ENCODE measurements at places on chromosomes 6 and 20. TPM values are rescaled to one million over a fixed set of nuclear protein-coding genes. Genes with fewer than 3 reads are reported as not detected.

Gene HSPA1A
- total RNA-seq, result 101 TPM

DNA sequence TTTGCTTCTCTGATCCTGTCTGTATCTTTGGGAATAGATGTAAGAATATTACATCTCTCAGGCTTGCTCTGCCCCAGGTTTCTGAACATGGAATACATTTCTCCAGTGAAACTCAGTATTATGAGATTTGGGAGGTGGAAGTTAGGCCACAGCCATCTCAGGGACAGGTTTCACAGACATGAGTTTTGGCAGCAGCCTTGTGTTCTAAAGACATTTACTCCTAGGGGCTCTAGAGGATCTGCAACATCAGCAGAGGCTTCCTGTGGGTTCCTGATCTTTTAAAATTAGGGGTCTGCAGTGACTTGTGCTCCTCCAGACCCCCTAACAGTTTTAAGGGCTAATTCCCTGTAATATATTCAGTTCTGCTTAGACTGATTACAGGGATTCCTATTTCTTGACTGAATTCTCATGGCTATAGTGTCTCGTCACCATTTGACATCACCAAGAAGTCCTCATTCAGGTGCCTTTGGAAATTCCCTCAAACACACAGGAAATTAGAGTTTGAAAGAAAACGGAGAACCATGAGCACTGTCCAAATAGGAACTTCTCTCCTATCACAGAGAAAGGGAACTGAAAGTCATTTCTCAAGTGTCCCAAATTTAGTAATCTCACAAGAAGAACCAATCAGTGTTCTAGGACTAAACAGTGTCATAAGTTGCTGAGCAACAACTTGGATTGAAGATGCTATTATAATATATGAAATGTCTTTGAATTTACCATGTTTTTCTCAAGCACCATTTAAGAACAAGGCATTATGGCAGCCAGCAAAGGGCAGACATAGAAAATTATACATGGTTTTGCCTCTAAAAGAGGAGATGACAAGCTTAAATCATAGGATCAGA, 2.5 kb upstream of the HLA-DRA start:
- peak; percentile 17 for DNase-seq

Gene PXDC1
- total RNA-seq, result 43.1 TPM

Gene ZSCAN23
- 1.9 TPM for total RNA-seq

Gene LY6G6C
- total RNA-seq, result 0.51 TPM

Gene PRSS16
- total RNA-seq, result not detected

DNA sequence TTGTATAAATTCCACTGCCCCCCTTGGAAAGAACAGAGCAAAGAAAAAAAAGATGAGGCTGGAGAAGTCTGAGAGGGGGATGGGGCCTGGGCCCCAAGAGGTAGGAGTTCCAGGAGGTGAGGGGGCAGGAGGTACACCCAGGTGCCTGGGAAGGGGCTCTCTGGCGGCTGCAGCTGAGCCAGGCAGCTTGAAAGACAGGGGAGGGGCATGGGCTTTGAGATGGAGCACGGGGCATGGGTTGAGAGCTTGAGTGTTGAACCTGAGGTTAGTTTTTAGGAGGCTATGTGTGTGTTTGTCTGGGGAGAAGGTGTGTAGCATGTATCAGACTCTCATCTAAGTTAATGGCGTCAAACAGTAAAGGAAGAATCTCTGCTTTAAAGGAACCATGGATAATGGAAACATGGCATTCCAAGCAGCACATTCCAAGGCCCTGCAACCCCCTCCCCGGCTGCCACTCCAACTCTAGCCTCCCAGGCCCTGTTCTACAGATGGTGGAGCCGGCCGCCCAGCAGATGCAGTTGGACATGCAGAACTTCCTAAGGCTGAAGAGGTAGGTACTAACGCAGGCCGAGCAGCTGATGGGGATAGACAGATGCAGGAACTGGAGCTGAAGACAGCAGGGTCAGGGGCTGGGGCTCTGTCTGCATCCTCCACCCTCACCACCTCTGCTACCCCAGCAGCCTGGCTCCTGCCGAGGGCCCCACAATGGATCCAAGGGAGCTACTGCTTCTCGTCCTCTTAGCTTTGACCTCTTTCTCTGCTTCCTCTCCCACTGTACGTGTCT, 42.1 kb downstream of the MDFI start:
- DNase-seq, result no peak

Gene COX4I2
- total RNA-seq, result not detected

- no peak for DNase-seq
Observed at GRCh38 chr6:96610019-96610418, 47.1 kb downstream of the FHL5 start.

Gene HLA-DRB1
- total RNA-seq, result 0.45 TPM

Gene ANKRD66
- not detected for total RNA-seq

DNA sequence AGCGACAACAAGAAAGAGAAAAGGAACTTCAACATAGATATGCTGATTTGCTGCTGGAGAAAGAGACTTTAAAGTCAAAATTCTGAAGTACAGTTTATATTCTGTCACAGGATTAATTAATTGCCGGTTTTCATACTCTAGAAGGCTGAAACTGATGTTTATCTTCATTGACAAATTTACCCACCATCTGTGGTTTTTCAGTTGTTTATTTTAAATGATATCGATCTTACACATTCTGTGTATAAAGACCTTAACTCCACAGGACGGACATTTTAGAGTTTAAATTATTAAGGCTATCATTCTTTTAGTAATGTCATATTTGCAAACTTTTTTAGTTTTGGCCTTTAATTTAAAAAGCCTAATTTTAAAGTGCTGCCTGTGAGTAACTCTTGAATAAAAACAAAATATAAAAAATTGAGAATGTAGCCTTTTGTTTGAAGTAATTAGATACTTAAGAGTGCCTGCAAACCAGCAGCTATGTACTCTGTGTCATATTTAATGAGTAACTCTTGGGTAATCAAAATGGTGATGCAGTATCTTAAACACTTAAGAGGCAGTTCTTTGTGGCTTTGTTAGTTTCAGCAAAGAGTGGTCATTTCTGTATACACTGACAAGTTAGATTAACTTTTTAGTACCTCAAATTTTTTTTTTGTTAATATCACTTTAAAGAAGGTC, 59.3 kb downstream of the CDC5L start:
- DNase-seq, result peak; percentile 89

- DNase-seq, result no peak
Observed at GRCh38 chr6:148548065-148548748, 198.6 kb upstream of the UST start.

DNA sequence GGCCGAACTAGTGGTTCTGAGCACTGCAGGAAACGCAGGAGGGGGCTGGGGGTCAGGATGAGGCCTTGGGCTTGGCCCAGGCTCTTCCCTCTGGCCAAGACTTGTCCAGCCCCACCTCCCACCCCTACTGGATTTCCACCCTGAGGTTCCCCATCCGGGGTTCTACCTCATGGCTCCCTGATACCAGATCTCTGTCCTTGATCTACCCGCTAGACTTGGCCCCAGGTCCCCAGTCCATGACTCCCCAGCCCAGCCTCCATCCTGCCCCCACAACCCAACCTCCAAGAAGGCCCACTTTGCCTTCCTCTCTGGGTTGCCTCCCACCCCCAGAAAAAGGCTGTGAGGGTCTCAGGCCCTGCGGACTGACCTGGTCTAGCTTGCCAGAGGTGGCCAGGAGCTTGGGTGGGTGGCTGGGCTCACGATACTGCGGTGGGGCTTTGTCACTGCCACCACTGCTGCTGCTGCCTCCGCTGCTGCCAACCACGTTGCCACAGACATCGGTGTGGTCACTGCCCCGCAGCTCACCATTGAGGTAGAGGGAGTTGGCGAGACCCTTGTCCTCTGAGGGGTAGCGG, 6.8 kb upstream of the FASTKD5 start:
- no peak for DNase-seq

All from LHCN-M2 (cell line).